Glomerular endothelial cell (primary cell): ENCODE measurements at places on chromosomes 6 and 20.

GRCh38 chr6:21000331-21000801 is 466.1 kb downstream of the CDKAL1 start:
- DNase-seq: no peak

- no peak for DNase-seq
Measured at GRCh38 chr6:69105288-69105687, 470.2 kb downstream of the ADGRB3 start.

- no peak for DNase-seq
Measured at GRCh38 chr20:41145821-41146620, 8.7 kb downstream of the PLCG1 start.

- DNase-seq: no peak
Measured at GRCh38 chr20:19211252-19211651, 1.2 kb upstream of the SLC24A3 start.

GRCh38 chr6:48135323-48136084 is 24.5 kb upstream of the PTCHD4 start:
- DNase-seq: no peak

- no peak for DNase-seq
Measured at GRCh38 chr6:159152782-159153181, 16.4 kb upstream of the FNDC1 start.
